Cerebellar cortex (tissue), 1 donor: ENCODE measurements at places on chromosomes 16 and 17.
A peak's percentile ranks its signal among the peaks of the same experiment; 100 is the strongest.

GRCh38 chr16:87407511-87408112, 15.5 kb downstream of the MAP1LC3B start:
- DNase-seq = peak; percentile 57

DNA sequence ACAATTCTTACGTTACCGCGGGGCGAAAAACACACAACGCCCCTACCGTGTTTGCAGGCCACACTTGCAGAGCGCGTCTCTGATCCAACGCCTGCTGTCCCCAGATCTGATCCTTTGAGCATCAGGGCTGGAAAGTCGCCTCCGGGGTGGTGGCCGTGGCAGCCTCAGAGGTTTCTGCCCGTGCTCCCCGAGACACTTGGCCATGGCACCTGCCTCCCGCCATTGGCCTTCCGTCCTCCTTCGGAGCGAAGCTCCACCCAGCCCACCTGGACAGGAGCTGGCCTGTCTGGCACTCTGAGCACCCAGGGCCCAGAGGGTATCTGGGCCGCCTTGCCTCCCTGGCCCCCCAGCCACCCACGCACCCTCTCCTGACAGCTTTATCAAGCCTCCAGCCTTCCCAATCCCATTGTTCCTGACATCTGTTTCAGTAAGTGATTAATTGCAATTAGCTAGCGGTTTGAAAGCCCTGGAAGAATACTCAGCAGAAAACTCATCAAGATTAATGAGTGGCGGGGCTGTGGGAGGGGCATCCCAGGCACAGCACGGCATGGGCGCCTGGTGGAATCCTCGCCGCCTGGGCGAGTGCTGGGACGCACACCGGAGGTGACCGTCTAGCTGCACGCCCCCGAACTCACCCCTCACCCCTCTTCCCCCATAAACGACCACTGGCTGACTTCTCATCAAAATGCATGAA, 181.5 kb upstream of the GSE1 start:
- DNase-seq = no peak

DNA sequence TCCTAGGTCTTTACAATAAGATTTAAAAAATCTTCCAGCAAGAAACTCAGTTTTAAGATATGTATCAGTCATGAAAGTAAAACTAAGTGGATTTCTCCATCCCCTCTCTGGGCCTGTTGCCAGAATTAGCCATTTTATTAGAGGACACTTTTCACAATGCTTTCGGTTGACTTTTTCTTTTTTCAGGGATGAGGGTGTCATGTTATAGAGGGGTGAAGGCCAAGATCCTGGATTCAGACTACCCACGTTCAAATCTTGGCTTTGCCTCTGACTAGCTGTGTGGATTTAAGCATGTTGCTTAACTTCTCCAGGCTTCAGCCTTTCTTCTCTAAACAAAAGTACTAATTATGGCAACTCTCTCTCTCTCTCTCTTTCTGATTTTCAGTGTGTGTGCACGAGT, 111.7 kb upstream of the COX10 start:
- no peak for DNase-seq

DNA sequence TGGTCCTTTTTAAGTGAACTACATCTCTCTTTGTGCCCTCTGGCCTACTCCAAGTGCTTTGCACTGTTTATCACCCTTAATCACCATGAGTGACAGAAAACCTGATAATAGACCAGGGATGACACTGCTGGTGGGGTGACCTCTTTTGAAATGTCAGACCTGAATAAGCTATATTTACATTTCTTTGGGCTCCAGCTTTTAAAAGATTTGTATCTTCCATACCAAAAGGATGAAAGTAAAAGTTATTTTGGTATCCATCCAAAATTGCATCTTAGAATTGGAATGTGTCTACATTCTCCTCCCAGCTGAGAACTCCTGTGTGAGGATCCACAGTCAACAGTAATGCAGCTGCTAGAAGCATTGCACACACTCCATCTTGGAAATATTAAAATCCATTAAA, 370.0 kb downstream of the CDH11 start:
- DNase-seq = no peak

GRCh38 chr16:733382-734207, 6.7 kb downstream of the HAGHL start:
- DNase-seq = no peak
